ENCODE measurements at places on chromosomes 4 and X.
A peak's percentile ranks its signal among the peaks of the same experiment; 100 is the strongest.

DNA sequence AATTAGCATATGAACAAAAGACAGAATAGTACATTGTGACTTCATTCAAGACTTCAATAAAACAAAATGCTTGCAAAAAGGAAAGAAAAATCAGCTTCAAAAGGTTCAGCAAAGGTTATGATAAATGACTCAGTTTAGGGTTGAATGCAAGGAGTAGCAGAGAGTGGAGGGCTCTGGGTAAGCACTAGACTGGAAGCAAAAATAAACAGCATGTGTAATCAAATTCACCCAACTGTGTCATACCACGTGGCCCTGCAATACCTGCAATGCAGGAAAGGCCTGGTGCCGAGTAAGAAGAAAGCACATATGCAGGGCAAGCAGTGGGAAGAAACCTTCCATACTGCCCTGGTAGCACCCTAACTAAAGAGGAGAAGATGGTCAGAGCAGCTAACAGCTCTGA, 88.7 kb downstream of the ATP11C start:
- no peak for DNase-seq

- no peak for DNase-seq
Measured at GRCh38 chr4:127759893-127760292, 22.2 kb upstream of the HSPA4L start.

DNA sequence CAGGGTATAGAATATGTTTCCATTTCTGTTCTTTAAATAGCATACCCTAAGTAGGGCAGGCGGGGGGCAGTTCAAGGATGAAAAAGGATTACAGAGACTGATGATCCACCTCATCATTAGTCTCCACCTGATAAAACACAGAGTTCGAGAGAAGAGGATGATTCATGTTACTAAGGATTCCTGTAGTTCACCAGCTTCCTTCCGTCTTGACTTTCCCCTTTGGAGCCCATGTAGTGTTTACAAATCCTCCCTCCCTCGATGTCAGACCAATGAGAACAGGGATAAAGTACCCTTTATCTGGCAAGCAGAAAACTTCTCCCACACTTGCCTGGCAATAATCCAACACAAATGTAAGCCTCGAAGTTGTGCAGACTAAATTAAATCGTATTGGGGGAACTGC, 526.3 kb upstream of the FAM241A start:
- no peak for DNase-seq

DNA sequence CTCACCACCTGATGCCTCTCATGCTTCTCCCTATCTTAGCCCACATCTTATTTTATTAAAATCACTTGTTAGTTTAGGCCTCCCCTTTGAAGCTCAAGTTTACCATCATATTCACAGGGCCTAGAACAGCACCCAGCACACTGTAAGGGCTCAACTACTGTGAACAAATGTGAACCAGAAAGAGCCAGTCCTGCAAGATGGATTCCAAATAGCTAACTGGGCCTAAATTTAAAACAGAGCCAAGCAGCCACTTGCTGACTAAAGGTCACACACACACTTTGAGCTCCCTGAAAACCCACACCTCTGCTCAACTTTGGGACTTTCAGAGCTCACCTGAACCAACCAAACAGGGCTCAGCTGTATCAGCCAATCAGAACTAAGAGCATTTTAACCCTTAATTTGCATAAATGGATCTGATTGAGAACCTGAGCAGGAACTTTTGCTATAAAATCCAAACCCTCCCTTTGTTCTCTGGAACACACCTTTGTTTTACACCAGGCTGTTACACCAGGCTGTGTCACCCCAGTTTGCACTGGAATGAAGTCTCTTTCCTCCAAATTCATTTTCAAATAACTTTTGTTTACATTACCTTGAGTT, 62.1 kb upstream of the EXOC1L start:
- no peak for DNase-seq

DNA sequence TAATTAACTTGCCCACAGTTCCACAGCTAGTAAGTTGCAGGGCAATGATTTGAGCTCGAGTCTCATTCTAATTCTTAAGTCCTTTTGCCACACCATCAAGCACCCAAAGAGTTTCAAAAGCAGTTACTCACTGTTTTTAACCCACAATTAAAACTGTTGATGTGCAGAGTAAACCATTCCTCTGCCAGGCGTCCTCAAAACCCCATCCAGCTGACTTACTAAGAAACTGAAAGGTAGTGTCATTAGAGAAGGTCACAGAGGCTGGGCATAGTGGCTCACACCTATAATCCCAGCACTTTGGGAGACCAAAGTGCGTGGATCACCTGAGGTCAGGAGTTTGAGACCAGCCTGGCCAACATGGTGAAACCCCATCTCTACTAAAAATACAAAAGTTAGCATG, 121.7 kb downstream of the CHIC2 start:
- no peak for DNase-seq

DNA sequence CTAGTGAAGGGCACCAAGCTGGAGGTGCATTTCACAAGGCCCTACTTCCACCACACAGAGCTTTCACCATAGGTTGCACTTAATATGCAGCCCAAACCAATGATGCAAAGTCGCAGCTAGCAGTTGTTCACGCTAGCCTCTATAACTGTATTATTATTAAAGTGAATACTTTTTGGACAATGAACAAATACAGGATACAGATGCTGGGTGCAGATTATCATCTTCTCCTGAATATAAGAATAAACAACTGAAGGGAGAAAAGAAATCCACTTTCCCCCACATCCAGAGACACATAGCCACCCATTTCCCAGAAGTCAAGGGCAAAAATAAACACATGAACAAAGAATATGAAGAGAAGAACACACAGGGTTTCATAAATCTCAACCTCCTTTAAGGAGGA, 107.2 kb downstream of the PRDM5 start:
- DNase-seq: no peak

DNA sequence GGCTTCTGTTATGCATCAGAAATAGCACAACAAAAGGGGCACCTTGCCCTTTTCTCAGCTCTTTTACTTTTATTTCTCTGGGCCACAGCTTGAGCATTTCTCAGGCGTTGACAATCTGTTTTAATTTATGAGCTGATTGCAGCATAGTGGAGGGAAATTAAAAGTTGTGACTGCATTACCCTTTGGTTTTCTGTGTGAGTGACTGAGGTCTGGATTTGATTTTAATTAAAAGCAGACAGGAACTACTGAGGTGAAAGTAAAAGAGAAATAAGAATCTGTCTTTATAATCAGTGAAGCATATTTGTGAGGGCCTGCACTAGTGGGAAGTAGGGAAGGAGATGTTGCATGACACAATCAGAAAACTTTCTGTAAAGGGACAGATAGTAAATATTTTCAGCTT, 43.4 kb upstream of the GEMIN8 start:
- DNase-seq: no peak

GRCh38 chr4:180059216-180059881, 2183.9 kb upstream of the TENM3 start:
- peak; percentile 50 for DNase-seq

DNA sequence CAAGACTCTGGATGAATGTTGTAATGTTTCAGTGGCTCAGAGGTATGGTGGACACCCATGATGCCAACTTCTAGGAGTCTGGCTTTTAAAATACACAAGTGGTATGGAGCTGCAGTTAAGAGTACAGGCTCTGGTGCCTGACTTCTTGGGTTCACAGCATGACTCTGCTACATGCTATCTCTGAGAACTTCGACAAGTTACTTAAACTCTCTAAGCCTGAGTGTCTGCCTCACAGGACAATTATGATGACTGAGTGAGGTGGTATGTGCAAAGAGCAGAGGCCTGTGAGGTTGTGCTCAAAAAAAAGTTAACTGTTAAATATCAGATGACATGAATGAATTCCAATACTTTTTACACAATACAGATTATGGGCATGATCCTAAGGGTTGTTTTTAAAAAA, 90.9 kb upstream of the SRD5A3 start:
- no peak for DNase-seq

DNA sequence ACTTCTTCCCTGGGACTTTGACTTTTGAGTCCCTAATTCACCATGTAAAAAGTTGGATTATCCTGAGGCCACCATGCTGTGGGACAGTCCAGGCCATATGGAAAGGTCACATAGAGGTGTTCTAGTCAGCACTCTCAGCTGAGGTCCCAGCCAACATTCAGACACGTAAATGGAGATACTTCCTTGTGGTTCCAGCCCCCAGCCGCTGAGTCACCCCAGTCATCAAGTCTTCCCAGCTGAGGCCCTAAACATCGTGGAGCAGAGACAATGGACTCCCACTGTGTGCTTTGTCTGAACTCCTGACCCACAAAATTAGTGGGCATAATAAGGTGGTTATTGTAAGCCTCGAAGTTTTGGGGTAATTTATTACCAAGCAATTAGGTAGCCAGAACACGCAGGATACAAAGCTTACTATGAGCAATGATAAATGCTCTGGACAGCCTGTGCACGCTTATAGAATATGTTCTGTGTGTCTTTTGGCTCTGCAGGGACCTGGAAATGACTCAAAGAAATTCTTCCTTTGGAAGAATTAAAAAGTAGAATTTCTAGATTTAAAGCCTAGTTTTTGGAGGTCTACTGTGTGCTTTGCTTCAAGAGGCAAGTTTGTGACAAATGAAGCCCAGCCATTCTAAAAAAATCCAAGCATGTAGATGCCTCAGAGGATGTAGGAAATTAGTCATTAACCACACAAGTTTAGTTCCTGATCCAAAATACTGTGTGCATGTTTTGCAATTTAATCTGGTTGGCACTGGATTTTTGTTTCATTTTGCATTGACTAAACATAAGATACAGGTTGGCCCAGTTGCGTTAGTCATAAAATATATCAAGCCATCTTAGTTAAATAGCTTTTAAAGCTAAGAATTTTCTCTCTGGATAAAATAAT, 33.2 kb upstream of the SLC9A7 start:
- no peak for DNase-seq

DNA sequence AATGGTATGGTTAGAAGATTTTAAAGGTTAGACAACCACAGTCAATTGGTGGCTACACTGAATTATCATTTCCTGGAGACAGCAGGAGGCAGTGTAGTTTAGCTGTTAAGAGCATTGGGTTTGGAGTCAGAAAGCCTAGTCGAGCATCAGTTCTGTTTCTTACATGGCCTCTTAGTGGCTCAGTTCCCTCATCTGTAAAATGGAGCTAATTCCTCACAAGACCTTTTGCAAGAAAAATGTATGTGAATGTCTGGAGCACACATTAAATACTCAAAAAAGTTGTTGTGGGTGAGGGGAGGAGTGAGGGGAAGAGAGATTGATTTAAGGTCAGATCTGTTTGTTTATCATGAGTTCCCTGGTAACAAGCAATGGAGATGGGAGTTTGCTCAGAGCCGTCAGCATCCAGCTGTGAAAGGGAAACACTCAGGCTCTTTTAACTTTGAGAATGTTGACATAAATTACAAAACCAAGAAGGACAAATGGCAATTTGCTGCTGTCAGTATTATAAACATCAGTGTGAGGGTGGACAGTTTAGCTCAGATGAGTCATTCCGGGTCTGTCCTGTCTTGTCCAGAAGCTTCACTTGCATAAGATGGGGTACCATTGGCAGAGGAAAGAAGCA, 98.2 kb upstream of the PGRMC2 start:
- DNase-seq: no peak

DNA sequence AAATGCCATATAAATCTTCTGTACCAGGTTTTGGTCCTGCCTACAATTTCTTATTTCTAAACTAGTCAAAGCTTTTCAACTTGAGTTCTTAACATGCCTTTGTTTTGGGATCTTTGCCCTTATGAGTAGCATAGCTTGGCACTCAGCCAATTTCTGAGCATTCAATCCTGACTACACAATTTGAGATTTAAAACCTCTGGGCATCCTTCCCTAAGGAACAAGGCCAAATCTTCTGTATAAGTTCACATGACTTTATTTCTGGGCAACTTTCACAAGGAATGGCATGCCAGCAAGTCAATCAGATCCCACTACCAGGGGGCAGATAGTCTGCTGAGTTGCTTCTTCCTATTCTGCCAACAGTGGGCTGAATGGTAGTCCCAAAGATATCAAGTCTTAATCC, 254.2 kb downstream of the ADAMTS3 start:
- no peak for DNase-seq

DNA sequence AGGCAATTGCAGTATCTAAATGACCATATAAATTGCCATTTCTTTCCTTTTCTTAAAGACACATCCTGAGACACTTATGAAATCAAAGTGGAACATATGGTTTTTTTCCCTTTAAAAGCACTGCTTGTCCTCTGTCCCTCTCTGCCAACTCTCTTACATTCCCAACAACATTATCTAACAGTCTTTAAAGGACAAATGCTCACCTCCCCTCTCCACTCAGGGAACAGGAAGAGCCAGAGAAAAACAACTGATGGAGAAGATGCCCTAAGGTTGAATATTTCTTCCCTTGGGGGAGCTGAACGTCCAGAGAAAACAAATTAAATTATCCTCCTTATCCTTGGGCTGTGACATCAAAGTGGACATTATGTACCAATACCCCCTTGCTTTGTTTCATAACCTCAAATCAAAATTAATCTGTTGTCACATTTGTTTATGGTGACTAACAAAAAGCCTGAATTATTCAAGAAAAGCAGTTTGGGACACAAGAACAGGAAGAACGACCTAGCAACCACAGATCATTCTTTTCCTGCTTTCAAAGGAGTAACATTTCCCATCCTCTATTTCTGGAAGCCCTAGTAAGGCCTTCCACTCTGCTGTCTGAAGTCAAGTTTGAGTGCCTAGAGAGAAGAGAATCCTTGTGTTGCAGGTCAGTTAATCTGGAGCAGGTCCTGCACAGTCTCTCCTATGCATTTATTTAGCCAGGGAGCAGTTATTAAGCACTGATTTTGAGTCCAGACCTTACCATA, 52.6 kb upstream of the PAGE1 start:
- no peak for DNase-seq

DNA sequence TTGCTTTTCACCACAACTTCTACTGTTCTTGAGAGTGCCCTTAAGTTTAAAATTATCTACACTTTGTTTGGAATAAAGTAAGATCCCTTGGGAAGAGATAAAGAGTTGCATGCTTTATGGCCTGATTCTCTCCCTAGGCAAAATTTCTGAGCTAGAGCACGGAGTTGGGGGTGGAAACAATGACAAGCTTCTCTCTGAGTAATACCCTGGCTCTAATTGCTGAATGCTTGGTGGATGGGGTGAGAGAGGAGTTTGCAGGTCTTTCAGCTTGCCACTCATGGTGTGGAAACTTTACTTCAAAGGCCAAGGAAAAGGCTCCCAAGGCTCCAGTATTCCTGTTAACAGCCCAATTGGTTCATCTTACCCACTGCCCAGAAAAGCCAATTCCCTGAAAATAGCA, 26.1 kb upstream of the PRDM8 start:
- no peak for DNase-seq

GRCh38 chr4:184287697-184288255, 70.1 kb upstream of the ENPP6 start:
- no peak for DNase-seq

GRCh38 chr4:37867102-37867501, 23.8 kb upstream of the TBC1D1 start:
- DNase-seq: no peak

GRCh38 chr4:121908346-121908745, 38.1 kb upstream of the BBS7 start:
- no peak for DNase-seq

DNA sequence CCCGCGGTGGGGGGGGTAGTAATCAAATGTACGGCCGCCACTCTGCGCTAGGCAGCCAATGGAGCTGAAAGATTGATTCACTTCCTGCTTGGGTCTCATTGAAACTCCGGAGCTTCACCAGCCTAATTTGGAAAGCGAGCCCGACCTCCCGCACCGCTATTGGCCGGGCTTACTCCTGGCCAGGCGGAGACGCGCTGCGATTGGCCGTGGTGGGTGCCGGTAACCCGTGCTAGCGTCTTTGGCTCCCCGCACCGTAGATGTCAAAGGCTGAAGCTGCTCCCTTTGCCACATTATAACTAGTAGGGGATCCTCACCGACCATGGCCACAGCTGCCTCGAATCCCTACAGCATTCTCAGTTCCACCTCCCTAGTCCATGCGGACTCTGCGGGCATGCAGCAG, at the start of gene POU3F4:
POU3F4 (plus strand) TSS at position 285 of the 400 bp plus-strand sequence; CDS start at position 320, 35 bp downstream.
- peak; percentile 34 for DNase-seq

All from activated CD8-positive, alpha-beta memory T cell treated with anti-CD3 and anti-CD28 coated beads, Interleukin-2, amount 50 U/mL, for 48 hours (primary cell).